Right renal cortex interstitium (tissue), 3 donors: ENCODE measurements at places on chromosomes 7 and 10.

- no peak for DNase-seq
These were observed 109.6 kb upstream of the MTPN start for GRCh38 chr7:136086712-136087111.

GRCh38 chr10:114632869-114633715 is 25.0 kb downstream of the ABLIM1 start:
- DNase-seq: no peak

DNA sequence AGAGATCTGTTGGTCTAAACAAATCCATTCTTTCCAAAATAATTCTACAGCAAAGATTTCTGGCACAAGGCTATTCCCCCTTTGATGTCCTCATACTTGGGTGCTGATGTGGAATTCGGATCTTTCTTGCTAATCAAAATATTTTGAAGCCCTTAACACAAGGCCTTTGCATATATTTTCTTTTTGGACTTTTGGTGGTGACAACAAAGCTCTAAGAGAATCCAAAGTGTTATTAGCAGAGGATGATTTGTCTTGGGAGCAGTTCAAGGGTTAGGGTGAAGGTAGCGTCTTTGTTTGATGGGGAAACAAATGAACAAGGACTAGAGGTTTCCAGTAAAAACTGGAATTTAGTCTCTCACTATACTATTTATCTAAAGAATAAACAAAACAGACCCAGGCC is 197.9 kb downstream of the CDCA7L start:
- no peak for DNase-seq

DNA sequence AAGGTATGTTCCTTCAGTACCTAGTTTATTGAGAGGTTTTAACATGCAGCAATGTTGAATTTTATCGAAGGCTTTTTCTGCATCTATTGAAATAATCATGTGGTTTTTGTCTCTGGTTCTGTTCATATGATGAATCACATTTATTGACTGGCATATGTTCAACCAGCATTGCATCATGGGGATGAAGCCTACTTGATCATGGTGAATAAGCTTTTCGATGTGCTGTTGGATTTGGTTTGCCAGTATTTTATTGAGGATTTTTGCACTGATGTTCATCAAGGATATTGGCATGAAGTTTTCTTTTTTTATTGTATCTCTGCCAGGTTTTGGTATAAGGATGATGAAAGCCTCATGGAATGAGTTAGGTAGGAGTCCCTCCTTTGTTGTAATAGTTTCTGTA is 204.0 kb upstream of the GNAI1 start:
- no peak for DNase-seq

- DNase-seq: no peak
These were observed 4.4 kb downstream of the RASSF4 start for GRCh38 chr10:44963772-44964633.

- no peak for DNase-seq
These were observed 8.1 kb upstream of the PRKG1 start for GRCh38 chr10:51066231-51066630.

GRCh38 chr10:52993109-52993508 is 220.5 kb upstream of the MBL2 start:
- no peak for DNase-seq

DNA sequence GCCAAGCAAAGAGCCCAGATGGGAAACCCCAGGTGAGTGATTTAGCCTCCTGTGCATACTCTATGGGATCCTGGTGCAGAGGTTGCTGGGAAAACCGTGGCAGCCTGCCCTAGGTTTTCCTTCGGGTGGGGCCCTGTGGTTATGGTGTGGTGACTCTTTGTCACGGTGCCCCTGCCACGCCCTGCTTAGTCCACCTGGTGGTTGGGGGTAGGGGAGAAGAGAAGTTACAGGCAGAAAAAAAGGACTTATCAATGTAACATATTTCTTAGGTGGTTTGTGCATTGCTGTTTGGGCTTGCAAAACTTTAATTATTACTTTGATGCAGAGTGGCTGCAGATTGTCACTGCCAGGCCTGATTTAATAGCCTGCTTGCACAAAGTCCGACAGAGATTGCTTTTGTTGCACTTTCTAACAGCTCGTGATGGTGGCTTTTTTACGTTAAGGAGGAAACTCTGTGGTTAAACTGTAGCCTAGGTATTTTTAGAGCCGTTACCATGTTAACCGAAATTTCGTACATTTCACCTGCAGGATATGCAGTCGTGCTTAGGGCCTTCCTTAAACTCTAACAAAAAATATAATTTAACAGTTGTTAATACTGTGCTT is 197.4 kb downstream of the RNLS start:
- no peak for DNase-seq

DNA sequence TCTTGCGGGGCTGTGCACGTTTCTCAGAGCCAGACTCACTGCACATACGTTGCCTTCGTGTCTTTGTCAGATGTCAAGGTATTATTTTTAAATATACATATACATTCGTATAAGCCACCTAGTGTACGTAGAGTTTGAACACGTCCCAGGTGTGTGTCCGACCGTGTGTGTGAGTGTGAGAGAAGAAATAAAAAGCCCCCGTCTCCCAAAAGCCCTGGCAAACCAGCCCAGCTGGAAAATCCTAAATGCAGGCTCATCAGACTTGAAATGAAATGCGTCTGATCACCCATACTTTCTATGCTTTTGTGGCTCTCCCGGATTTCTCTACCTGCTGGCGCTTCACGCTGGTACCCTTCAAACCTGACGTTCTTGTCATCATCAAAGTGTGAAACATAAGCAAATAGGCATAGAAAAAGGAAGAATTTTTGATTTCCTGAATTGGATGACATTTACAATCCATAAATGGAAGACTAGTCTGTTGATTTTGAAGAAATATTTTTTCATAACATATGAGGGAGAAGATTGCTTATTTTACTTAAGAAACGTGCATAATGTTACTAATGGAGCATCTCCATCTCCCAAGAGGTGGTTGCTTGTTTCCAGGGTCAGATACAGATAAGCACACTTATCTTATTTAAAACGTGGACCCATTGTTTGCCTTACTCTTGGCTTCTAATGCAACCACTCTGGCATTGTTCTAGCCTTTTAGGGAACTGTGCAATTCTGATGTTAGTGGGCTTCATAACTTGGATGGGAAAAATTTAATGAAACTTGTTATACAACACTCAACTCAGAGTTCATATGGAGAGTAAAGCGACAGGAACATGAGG is 971 bp downstream of the PRKG1 start:
- no peak for DNase-seq

DNA sequence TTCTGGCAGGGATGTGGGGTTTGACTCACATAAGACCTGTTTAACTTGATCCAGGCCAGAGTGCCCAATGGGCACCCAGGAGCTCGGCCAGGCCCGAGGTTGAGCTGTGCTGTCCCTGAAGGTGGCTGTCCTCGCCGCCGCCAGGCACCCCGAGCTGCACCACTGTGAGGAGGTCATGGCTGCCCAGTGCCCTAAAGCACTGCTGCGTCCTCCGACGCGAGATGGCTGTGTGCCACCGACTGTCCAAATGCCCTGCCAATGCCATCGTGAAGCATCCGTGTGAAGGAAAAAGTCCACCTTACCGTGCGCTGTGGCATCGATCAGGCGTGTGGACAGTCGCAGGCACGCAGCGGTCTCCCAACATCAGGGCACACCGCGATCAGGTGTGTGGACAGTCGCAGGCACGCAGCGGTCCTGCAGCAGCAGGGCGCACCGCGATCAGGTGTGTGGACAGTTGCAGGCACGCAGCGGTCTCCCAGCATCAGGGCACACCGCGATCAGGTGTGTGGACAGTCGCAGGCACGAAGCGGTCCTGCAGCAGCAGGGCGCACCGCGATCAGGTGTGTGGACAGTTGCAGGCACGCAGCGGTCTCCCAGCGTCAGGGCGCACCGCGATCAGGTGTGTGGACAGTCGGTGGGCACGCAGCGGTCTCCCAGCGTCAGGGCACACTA is 120.3 kb downstream of the VIPR2 start:
- no peak for DNase-seq

DNA sequence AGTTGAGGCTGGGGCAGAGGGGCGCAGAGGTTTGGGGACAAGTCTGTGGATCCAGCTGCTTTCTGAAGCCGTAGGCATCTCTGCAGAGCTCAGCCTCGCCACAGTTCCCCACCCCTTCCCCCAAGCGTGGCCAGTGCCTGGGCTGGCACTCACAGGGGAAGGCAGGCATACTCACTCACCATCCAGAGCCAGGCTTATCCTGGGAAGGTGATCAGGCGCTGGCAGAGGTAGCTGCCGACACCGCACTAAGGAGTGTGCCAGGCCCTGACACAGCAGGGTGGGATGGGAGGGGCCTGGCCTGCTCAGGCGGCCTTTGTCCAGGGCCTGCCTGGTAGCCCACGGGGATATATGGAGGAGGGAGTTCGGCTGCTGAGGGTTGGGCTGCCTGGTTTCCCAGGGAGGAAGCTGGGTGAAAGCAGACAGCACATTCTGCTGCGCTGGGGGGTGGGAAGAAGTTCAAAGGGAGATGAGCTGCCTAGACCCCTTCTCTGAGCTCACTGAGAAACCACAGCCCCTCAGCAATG is 15.9 kb downstream of the VSIR start:
- DNase-seq: no peak

DNA sequence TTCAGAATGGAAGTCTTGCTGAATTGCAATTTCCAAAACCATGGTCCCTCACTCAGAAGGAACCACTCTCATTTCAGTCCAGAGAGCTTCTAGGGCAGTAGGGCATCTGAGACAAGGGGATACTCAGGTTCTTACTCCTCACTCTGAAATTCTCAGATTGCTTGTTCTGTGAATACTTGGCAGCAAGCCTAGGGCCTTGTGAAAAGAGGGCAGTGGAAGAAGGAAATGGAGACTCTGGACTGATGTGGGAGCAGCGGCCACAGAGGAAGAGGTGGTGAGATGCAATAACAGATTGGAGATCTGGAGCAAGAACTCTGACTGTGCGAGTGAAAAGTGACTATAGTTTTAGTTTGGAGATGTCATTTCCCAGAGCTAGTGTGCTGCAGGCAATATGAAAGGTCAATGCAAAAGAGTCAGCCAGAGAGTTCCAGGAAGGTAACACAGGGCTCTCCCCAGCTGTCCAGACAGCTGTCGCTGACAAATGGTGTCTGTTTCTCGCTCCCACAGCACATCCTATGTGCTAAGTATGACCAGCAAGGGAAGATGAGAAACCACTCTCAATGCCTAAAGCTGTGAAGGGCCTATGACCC is 291.6 kb upstream of the KIAA1217 start:
- DNase-seq: no peak

GRCh38 chr7:131591687-131592319 is 35.4 kb upstream of the PODXL start:
- no peak for DNase-seq

- DNase-seq: peak; percentile 10
These were observed 638.3 kb upstream of the TPK1 start for GRCh38 chr7:145474009-145474686.

DNA sequence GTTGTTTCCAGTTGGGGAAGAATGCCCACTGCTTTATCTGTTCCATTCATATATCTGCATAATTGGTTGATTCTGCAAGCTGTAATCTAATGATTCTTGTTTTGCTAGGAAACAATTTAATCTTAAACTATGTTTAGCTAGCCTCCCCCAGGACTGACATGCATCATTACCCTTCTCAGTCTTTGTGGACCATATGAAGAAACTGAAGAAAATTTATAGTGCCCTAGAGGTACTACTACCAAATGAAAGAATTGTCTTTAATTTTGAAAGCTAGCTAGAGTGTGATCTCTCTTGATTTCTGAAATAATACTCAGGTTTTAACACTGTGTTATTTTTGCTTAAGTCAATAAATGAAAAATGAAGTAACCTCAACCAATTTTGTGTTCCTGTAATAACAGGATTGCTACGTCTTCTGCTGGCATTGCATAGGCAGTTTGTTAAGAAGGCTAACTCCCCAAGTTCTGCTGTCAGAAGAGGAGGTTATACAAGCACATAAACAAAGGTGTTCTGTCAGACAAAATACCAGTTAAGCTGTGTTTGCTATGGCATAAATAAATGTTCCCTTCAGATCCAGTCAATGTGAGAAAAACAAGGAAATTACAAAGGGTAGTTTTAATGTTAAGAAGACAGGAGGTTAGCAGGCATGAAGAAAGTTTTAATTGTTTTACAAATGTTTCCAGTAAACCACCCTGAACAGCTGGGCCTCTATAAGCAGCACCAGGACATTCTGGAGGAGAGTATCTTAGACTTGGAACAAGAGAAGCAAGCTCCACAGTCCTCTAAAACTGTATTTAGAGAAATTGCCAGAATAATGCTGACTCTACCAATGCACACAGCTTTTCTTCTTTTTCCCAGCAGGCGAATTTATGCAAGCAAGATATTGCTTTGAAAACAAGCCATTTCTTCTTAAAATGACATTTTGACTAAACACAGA is 90.3 kb upstream of the CTTNBP2 start:
- DNase-seq: no peak

DNA sequence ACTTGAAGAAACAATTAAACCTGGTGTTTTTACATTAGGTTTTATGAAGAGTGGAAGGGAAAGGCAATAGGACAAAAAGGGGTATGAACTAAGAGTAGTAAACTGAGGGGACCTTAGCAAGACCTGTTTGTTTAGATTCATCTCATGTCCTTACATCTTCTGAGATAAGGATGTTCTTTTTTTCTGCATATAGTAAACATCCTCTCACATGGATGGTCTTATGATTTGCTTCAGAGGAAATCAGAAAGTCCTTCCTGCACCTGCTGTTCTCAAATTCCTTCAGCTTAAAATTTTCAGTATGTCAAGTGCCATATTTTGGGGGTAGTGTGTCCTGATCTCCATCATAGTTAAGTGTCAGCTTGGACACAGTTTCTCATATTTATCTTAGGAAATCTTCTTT is 232.6 kb downstream of the ADK start:
- no peak for DNase-seq

DNA sequence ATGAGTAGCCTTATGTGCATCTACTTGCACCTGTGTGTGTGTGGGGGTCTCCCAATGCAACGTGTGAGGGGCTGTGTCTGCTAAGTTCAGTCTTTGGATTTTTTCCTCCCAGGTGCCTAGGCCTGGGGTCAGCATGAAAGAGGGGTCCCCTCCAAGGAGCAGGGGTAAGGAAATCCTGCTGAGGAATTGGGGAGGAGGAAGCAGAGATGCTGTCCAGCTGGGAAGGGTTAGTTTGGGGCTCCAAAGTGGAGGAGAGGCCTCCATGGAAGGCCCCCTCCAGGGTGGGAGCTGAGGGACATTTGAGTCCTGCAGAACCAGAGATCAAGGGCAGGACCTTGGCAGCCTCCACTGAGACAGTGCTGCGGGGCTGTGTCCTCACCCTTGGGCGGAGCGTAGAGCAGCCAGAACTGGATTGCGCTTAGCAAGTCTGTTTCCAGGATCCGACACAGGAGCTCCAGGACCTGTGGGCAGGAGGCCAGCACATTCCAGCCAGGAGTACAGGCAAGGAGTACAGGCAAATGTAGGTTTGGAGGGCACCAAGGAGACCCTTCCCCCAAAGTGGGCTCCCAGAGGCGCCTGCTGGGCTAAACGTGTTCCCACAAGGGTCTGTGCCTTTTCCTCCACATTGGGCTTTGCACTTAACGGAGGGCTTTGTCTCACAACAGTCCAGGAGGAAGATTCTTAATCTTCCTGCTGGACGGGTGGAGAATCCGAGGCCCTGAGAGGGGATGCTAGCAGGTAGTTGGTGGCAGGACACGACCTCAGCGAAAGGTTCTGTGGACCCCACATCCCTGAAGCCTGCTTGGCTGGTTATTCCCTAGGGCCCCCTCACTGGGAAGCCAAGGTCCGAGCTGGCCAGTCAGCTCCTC is 10.1 kb downstream of the TBATA start:
- no peak for DNase-seq

GRCh38 chr7:127881564-127881963 is 149.7 kb downstream of the LRRC4 start:
- no peak for DNase-seq
